ENCODE measurements at places on chromosomes 1 and 21.

DNA sequence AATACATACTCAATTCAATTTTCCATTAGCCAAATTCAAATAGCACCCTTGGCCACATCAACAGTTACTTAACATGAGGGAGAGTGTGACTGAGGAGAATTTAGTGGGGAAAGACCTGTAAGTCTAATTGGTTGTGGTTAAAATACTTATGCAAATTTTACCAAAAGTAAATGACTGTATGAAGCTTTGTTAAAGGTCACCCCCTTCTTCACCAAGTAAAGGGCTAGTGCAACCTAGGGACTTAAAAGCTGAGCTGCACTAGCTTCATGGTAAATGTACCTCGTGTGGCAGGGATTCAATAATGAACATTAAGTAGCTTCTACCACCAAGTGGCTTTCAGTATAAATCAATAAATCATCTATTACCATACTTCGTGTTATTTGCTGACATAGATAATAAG, 372.0 kb downstream of the NTNG1 start:
- DNase-seq = no peak

DNA sequence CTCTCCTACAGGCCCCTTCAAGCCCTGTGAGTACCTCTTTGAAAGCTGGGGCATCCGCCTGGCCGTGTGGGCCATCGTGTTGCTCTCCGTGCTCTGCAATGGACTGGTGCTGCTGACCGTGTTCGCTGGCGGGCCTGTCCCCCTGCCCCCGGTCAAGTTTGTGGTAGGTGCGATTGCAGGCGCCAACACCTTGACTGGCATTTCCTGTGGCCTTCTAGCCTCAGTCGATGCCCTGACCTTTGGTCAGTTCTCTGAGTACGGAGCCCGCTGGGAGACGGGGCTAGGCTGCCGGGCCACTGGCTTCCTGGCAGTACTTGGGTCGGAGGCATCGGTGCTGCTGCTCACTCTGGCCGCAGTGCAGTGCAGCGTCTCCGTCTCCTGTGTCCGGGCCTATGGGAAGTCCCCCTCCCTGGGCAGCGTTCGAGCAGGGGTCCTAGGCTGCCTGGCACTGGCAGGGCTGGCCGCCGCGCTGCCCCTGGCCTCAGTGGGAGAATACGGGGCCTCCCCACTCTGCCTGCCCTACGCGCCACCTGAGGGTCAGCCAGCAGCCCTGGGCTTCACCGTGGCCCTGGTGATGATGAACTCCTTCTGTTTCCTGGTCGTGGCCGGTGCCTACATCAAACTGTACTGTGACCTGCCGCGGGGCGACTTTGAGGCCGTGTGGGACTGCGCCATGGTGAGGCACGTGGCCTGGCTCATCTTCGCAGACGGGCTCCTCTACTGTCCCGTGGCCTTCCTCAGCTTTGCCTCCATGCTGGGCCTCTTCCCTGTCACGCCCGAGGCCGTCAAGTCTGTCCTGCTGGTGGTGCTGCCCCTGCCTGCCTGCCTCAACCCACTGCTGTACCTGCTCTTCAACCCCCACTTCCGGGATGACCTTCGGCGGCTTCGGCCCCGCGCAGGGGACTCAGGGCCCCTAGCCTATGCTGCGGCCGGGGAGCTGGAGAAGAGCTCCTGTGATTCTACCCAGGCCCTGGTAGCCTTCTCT, 23.5 kb downstream of the UBE2T start:
- no peak for DNase-seq

- DNase-seq = no peak
These were observed 45.9 kb downstream of the CHD5 start for GRCh38 chr1:6134206-6134605.

DNA sequence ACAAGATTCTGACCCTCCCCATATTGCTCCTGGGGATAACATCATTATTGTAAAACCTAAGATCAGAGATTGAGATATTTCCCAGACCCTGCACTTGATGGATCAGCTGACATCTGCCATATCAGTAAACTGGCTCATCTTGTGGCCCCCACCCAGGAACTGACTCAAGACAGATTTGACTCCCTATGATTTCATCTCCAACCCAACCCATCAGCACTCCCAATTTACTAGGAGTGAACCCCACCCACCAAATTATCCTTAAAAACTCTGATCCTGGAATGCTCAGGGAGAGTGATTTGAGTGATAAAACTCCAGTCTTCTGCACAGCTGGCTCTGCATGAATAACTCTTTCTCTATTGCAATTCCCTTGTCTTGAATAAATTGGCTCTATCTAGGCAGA, 6.1 kb upstream of the CLCC1 start:
- DNase-seq = no peak

- peak; percentile 59 for DNase-seq
These were observed 103.2 kb upstream of the DYNLT5 start for GRCh38 chr1:66648901-66649595.

DNA sequence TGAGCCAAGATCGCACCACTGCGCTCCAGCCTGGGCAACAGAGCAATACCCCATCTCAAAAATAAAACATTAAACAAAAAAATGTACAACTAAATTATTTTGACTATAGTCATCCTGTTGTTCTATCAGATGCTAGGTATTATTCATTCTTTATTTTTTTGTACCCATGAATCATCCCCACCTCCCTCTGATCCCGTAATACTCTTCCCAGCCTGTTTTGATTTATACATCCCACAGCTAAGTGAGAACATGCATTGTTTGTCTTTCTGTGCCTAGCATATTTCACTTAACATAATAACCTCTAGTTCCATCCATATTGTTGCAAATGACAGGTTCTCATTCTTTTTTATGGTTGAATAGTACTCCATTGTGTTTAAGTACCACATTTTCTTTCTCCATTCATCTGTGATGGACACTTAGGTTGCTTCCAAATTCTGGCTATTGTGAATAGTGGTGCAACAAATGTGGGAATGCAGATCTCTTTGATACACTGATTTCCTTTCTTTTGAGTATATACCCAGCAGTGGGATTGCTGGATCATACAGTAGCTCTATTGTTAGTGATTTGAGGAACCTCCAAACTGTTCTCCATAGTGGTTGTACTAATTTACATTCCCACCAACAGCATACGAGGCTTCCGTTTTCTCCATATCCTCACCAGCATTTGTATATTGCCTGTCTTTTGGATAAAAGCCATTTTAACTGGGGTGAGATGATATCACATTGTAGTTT, 84.4 kb downstream of the MACF1 start:
- no peak for DNase-seq

DNA sequence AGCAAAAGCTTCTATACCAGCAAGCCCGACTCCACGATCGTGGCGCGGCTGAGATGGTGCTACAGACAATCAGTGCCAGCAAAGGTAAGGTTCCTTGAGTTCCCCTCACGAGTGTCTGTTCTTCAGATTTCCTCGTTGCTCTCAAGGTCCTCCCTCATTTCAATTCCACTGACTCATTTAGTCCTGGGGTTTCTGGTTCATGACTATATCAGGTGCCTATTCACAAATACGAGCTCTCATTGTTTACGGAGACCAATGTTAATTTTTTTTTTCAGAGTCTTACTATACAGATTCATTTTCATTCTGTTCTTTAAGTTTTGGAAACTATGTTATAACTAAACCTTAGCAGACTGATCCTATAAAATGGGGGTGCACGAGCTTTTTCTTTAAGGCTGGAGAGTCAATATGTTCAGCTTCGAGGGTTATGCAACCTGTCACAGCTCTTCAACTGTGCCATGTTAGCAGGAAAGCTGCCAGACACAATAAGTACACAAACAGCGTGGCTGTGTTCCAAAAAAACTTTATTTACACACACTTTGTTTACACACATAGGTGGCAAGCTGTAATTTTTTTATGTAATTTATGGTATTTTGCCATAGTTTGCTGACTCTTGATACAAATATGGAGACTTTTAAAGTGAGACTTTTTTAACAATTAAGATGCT, 134.3 kb downstream of the ZP4 start:
- no peak for DNase-seq

DNA sequence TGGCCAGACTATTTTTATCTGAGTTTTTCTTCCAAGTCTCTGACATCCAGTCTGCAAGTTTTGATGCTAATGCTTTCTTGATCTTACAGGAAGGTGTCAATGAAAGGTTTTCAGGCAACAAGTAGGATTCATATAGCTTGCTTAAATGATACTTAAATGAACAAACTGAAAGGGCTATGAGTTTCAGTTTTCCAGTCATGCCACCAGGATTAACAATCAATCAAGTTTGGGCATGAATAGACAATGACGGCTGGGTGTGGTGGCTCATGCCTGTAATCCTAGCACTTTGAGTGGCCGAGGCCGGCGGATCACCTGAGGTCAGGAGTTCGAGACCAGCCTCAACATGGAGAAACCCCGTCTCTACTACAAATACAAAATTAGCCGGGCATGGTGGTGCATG, 34.3 kb upstream of the SLC16A1 start:
- no peak for DNase-seq

GRCh38 chr1:6657138-6657537, 32.5 kb downstream of the THAP3 start:
- DNase-seq = no peak

GRCh38 chr1:24771574-24771973, 26.3 kb downstream of the CLIC4 start:
- DNase-seq = no peak

- DNase-seq = no peak
These were observed 50.7 kb upstream of the IRF2BP2 start for GRCh38 chr1:234660536-234661316.

DNA sequence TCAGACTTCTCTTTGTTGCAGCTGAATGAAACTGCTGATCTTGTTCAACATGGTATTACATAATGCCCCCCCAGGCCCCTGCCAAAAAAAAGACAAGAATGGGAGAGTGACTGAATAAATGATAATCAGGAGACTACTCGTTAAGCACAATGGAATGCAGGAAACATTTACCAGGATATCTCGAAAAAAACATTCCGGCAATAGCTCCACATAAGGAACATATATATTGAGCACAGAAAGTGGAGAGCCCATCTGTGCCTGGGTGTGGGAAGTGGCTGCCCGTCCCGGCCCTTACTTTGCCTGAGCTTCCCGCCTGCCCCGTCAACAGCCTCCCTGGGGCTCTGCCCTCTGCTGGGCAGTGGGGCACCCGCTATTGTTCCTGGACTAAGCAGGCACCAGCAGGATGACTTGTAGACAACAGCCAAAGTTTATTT, 13.3 kb downstream of the TRIM11 start:
- no peak for DNase-seq

DNA sequence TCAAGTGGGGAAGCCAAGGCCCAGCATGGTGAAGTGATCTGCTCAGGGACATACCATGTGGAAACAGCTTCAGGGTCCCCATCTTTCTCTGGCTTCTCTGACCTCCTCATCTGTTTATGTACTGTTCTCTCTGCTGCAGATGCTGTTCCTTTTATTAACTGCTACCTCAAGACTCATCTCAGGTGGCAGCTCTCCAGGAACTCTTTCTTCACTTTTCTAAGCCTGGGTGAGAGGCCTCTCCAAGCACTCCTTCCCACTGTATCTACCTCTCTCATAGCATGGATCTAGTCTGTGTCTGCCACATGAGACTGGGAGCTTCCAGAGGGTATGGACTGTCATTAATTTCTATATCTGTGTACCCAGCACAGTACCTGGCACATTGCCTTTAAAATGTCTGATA, 73.4 kb upstream of the PPM1J start:
- DNase-seq = no peak

DNA sequence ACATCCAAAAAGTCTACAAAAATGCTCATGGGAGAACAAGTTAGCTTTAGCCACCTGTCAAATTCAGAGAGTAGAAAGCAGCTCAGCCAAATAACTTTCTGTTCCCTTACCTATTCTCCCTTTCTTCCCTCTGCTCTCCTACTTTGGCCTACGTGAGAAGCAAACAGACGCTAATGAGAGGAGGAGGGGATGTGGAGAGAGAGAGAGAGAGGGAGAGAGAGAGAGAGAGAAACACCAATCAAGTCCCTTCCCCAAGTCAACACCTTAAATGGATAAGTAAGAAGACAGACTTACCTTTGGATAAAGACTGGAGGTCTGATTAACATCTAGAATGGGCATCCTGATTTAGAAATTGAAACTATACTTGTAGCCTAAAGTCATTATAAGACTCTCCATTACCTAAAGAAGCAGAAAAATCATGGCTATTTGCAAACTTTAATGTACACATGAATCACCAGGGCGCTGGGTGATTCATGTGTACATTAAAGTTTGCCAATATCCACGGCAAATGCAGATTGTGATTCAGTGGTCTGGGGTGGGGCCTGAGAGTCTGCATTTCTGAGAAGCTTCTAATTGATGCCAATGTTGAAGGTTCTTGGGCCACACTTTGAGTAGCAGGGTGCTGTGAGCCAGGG, 13.1 kb upstream of the DUSP12 start:
- DNase-seq = no peak

DNA sequence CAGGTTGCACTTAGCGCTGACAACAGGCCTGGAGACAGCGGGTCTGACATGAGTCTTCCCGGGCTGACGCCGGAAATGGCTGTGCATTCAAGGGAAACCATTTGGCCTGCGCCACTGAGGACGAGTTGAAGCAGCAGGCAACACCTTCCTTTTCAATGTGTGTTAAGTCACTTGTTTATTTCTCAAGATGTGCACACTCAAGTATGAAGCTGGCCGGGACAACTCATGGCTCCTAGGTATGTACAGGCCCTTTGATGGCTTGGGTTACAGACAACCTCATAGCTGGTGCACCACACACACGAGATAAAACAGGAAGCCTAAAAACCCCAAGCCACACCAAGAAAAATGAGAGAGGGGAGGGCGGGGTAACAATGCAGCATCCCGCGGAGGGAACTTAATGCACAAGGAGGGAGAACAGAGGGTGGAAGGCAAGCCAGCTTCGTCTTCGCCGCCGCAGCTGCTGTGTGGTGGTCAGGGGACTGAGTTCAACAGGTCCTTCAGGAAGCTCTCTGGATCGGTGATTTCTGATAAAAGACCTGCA, 118.0 kb upstream of the IFFO2 start:
- no peak for DNase-seq

GRCh38 chr21:42379426-42380215, 13.3 kb upstream of the TFF1 start:
- peak; percentile 48 for DNase-seq

GRCh38 chr1:162458236-162458635, 39.4 kb upstream of the UHMK1 start:
- no peak for DNase-seq

DNA sequence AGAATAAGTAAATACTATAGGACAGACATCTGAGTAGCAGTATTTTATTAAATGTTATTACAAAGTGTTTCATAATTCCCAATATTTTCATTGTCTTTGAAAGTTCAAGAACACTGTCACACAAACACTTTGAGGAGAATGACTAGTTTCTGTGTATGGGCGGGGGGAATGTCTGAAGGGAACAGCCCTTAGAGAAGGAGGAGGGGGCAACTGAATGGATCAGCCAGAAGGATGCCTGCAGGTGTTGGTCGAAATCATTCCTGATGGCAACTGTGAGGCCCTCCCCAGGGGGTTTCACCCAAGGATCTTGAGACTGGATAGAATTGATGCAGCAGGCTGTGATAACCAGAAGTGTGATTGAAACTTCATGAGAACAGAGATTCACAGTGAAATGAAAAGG, 223.2 kb upstream of the C1orf87 start:
- DNase-seq = no peak

All from B cell (primary cell).